Aorta (tissue), 5 donors: ENCODE measurements at places on chromosomes 1 and 21. TPM values are rescaled to one million over a fixed set of nuclear protein-coding genes. Genes with fewer than 3 reads are reported as not detected.
A peak's percentile ranks its signal among the peaks of the same experiment; 100 is the strongest.

- peak; percentile 75 for DNase-seq
Observed at GRCh38 chr1:2106659-2107405, 56.6 kb downstream of the PRKCZ start.

DNA sequence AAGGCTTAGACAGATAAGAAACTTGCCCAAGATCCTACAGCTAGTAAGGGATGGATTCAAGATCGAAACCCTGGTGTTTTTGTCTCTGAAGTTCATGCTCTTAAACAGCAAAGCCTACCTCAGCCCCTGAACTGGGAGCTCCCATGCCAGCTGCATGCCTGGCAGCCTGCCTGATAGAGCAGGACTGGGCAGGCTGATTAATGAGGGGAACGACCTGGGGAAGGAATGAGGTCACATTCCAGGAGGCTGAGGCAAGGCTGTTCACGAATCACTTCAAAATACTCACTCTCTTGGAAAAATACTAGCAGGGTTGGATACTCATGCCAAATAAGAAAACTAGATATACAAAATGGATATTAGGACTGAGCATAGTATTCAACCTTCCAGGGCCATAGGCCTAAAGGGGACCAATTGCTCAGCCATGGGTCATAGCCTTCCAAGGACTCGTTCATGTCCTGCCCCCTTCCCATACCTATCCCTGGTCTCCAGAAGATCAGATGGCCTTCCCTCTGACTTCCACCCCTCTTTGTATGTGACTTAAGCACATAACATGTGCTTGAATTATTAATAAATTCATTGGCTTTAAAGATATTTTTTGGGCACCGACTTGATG is 15.6 kb upstream of the TACSTD2 start:
- DNase-seq = peak; percentile 90

DNA sequence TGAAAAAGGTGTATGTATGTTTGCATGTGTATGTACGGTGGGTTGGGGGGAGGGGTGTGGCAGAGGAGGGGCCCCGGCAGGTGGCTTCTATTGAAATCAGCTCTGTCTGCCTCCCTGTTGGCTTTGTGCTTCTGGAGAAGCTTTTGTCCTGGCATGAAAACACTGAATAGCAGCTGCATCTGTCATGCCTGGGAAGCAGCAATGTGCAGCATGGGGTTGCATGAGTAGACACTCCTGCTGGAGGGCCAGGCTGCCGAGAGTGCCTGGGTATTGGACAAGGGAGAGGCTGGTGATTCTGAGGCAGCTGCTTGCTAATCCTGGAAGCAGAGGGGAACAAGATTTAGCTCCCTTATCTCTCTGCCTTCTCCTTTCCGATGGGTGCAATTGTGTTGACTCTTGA is 20.5 kb downstream of the MAPKAPK2 start:
- DNase-seq = peak; percentile 69

GRCh38 chr1:183137782-183138181 is 48.3 kb upstream of the LAMC2 start:
- DNase-seq = no peak

DNA sequence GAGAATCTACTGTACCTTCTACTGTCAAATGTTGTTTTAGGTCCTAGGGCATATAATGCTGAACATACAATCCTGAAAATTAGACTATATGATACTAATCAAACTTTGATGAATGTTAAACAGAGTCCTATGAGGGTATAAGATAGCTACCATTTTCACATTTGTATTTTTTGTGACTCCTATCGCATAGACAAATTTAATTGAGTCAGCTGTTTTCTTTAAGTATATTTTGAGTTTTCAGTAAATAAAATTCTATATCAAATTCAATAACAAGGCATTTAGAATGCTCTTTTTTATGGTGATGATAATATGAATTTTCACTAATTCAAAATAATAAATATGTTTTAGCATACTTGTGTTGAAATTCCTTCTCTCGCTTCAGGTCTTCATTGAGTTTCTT is 10.0 kb downstream of the LRRC39 start:
- no peak for DNase-seq

GRCh38 chr1:243713470-243714186 is 136.4 kb downstream of the AKT3 start:
- no peak for DNase-seq

DNA sequence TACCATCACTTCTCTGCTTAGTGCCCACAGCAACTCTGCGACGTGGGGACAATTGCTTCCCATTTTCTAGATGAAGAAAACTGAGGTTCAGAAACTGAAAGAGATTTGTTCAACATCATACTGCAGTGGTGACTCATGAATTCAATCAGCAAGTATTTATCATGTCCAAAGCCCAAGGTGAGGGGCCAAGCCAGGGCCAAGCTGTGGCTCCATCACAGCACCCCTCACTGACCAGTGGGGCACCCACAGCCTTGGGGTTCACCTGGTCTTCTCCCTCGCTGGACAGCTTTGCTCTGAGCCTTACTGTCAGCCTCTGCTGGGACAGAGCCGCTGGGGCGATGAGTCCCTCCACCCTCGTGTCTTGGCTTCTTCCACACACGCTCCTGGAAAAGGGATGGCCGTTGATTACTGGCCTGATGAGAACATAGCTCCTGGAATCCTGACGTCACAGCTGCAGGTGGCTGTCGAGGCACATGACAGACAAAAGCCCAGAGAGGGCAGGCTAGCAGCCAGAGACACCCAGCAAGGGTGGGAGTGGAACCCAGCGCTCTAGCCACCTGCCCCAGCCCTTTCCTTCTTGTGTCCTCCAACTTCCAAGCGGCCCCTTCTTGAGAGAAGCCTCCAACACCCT is 6.2 kb downstream of the EDN2 start:
- peak; percentile 59 for DNase-seq

GRCh38 chr1:33378524-33378923 is 52.4 kb downstream of the PHC2 start:
- no peak for DNase-seq

The GRHL3 gene
- total RNA-seq = not detected

The OR6K3 gene
- total RNA-seq = not detected

The TRIM58 gene
- 1.3 TPM for total RNA-seq

The GJB4 gene
- total RNA-seq = not detected
